Amniotic epithelial cell (primary cell): ENCODE measurements at places on chromosomes 11 and 22.

GRCh38 chr22:24420072-24420976 is 7.1 kb upstream of the ADORA2A start:
- no peak for DNase-seq

GRCh38 chr11:75597636-75598035 is 35.6 kb downstream of the SERPINH1 start:
- DNase-seq, result no peak

- peak; percentile 85 for DNase-seq
These were observed 26.1 kb downstream of the MRTFA start for GRCh38 chr22:40610329-40610850.

DNA sequence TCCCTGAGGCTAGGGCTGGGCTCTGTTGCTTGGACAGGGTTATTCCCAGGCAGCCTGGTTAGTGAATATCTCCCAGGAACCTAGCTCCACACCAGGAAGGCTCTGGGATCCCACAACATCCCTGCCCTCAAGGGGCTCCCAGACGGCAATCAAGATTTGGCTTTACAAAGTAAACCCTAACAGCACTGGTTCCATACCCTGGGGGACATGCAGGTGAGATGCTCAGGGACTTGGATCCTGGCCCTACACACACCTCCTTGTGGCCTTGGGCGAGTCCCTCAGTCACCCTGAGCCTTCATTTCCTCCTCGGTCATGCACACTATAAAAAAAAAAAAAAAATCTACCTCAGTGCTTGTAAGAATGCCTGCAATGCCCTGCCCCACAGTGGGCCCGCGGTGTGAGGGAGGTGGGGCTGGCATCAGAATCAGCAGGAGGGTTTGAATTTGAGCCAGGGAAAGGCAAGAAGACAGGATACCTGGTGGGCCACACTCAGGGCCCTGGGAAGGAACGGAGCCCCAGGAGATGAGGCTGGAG is 86.3 kb downstream of the MORC2 start:
- DNase-seq, result no peak

DNA sequence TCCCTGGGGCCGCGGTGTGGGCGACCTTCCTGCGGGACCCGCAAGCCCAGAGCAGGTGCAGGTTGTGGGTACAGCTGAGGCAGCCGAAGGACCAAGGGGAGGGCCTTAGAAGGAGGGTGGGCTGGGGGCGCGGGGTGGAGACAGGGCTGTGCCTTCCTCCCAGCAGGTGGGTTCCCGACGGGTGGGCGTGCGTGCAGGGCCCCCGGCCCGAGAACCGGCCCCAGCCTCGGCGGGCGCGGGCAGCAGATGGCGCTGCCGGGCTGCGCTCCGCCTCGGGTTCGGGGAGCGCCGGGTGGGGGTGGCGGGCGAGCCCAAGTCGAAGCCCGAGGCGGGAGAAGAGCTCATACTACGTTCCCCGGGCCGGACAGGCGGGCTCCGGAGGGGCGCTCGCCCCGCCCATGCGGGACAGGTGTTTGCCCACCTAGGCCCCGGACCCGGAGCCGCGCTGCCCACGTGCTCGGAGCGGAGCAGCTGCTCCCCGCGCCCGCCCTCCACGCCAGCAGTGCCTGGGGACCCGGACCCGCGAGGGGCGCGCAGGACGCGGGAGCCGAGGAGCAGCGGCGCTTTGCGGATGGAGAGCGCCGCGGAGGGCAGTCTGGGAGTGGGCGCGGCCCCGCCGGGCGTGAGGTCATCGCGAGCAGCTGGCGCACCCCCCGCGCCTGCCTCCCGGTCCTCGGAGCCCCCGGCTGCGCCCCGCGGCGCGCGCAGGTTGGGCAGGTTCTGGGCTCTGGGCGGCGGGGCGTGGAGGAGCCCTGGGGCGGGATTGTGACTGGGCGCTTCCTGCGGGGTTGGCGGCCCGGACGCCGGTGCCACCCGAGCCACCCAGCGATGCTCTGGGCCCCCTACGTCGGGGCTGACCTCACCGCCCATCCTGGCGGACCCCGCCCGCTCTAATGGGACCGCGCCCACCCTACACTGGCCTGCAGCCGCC is 25.3 kb downstream of the DUSP8 start:
- DNase-seq, result no peak

DNA sequence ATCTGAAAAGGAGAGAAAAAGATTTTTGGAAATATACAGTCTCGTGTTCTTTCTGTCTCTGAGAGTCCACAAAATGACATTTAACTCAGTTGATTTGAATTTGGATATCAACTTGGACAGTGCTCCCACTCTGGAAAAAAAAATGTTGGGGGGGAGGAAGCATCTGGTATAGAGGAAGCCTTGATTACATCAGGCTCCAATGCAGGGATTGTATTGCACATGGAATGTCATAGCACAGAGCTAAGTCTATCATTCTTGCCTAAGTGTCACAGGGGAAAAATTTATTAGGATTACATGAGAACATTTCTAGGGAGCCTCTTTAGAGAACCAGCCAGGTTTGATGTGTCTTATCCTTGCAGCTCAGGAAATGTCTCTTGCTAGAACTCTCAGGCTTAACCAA is 23.0 kb downstream of the MS4A6A start:
- DNase-seq, result no peak

GRCh38 chr11:91133361-91133760 is 910.5 kb upstream of the CHORDC1 start:
- DNase-seq, result no peak

GRCh38 chr11:1236316-1237127 is 13.7 kb downstream of the MUC5B start:
- DNase-seq, result no peak

DNA sequence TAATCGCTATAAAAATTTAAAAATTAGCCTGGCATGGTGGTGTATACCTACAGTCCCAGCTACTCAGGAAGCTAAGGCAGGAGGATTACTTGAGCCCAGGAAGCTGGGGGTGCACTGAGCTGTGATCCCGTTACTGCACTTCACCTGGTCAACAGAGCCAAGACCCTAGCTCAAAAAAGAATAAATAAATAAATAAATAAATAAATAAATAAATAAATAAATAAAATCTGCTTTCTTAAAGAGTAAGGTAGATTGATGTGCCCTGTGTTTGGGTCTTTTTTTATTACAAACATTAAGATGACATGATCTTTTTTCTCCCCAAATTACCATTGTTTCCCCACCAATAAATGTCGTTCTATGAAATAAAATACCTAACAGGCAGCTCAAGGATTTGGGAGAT is 114.3 kb upstream of the APOA1 start:
- DNase-seq, result no peak

- no peak for DNase-seq
These were observed 18.1 kb upstream of the GNB1L start for GRCh38 chr22:19872779-19873137.

- DNase-seq, result no peak
These were observed 147.3 kb downstream of the FEZ1 start for GRCh38 chr11:125348674-125349309.

GRCh38 chr11:77093987-77094840 is 8.4 kb upstream of the OMP start:
- DNase-seq, result no peak

DNA sequence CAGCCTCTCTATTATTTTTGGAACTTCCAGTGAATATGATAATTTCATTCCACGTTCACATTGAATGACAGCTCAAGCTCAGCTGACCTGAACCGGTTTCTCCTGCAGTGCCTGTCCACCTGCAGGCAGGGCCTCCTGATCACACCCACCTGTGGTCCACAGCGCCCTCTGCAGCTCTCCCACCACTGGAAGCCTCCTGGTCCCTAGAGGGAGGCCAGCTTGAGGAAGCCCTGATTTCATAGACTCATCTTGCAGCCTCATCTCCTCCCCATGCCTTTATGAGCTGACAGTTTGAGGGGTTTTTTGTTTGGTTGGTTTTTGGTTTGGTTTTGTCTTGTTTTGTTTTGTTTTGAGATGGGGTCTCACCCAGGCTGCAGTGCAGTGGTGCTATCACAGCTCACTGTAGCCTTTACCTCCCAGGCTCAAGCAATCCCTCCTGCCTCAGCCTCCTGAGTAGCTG is 29.9 kb upstream of the MALAT1 start:
- no peak for DNase-seq

DNA sequence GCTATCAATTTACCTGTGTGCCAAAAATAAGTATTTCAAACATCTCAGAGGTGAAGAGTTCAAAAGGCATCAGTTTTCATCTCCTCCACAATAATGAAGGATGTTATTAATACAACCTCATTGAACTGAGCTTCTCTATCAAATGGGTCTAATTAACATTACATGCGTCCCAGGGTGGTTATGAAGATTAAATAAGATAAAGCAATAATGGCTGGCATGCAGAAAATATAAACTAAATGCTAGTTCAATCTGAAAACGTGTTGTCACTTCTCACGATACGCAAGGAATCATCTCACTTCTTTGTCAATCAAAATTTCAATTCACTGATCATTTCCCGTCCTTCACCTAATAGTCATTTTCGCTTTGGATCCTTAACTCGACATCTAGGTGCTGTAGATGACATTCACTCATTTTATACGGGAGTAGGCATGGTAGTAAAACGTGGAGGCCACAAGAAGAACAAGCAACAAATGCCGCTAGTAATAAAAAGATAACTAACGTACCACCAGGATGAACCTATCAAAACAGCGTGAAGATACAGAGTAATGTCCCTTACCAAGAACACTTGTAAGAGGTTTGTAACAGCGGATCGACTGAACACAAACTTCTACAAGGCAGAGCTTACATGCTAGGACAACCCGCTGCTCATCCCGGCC is 918 bp downstream of the CHORDC1 start:
- no peak for DNase-seq

GRCh38 chr22:45105281-45105702 is 58.4 kb upstream of the NUP50 start:
- DNase-seq, result peak; percentile 98
